Natural killer cell (primary cell): ENCODE measurements at places on chromosomes 6 and 20.

DNA sequence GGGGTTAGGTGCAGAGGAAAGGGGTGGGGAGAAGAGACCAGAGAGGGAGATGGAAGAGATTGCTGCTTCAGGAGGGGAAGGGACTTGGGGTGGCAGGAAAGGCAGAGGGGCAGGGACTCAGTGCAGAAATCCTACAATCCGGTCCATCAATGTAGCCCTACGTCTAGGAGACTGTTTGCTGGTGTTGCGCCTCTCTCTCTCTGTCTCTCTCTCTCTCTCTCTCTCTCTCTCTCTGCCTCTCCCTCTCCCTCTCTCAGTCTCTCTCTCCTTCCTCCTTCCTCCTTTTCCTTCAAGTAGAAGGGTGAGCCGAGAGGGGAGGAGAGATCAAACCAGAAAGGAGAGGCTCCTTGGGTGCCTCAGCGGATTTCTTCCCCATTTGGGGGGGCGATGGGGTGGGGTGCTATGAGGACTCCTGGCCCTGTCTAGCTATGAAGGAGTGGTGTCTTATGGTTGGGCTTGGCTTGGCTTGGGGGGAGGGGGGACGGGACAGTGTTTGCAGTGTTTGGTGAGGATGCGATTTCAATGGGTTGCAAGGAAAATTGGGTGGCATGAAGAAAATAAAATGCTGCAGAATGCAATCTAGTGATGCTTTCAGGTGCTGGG, 181.2 kb downstream of the TBXT start:
- H3K4me1 ChIP-seq = no peaks in the 10 kb centered on the region
- H3K27ac ChIP-seq = no peak overlapping the region
- no peaks in the 10 kb centered on the region for H3K36me3 ChIP-seq
- H3K27me3 ChIP-seq = peaks cover 6% of the 10 kb centered on the region

GRCh38 chr20:61531553-61532345, 279.7 kb downstream of the CDH4 start:
- H3K4me1 ChIP-seq = no peaks in the 10 kb centered on the region
- no peaks in the 10 kb centered on the region for H3K27me3 ChIP-seq
- no peaks in the 10 kb centered on the region for H3K36me3 ChIP-seq
- DNase-seq = no peak
- no peak overlapping the region for H3K27ac ChIP-seq

- H3K27ac ChIP-seq = no peak overlapping the region
- no peaks in the 10 kb centered on the region for H3K27me3 ChIP-seq
- peaks cover 28% of the 10 kb centered on the region for H3K4me1 ChIP-seq
- H3K4me3 ChIP-seq = no peak overlapping the region
These were observed 23.9 kb downstream of the SERPINB6 start for GRCh38 chr6:2947445-2947844.

GRCh38 chr20:14716351-14716801, 379.0 kb upstream of the FLRT3 start:
- H3K27ac ChIP-seq = no peak overlapping the region
- DNase-seq = no peak
- no peaks in the 10 kb centered on the region for H3K27me3 ChIP-seq
- H3K36me3 ChIP-seq = no peaks in the 10 kb centered on the region
- no peaks in the 10 kb centered on the region for H3K4me1 ChIP-seq

DNA sequence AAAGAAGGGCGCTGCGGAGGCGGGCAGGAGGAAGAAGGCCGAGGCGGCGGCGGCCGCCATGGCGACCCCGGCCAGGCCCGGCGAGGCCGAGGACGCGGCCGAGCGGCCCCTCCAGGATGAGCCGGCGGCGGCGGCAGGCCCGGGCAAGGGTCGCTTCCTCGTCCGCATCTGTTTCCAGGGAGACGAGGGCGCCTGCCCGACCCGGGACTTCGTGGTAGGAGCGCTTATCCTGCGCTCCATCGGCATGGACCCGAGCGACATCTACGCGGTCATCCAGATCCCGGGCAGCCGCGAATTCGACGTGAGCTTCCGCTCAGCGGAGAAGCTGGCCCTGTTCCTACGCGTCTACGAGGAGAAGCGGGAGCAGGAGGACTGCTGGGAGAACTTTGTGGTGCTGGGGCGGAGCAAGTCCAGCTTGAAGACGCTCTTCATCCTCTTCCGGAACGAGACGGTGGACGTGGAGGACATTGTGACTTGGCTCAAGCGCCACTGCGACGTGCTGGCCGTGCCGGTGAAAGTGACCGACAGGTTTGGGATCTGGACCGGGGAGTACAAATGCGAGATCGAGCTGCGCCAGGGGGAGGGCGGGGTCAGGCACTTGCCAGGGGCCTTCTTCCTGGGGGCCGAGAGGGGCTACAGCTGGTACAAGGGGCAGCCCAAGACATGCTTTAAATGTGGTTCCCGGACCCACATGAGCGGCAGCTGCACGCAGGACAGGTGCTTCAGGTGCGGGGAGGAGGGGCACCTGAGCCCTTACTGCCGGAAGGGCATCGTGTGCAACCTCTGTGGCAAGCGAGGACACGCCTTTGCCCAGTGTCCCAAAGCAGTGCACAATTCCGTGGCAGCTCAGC, 780 bp downstream of the ZCCHC3 start:
- peak; percentile 65 for DNase-seq
- no peaks in the 10 kb centered on the region for H3K36me3 ChIP-seq
- H3K4me1 ChIP-seq = peaks cover 27% of the 10 kb centered on the region
- H3K27me3 ChIP-seq = no peaks in the 10 kb centered on the region

DNA sequence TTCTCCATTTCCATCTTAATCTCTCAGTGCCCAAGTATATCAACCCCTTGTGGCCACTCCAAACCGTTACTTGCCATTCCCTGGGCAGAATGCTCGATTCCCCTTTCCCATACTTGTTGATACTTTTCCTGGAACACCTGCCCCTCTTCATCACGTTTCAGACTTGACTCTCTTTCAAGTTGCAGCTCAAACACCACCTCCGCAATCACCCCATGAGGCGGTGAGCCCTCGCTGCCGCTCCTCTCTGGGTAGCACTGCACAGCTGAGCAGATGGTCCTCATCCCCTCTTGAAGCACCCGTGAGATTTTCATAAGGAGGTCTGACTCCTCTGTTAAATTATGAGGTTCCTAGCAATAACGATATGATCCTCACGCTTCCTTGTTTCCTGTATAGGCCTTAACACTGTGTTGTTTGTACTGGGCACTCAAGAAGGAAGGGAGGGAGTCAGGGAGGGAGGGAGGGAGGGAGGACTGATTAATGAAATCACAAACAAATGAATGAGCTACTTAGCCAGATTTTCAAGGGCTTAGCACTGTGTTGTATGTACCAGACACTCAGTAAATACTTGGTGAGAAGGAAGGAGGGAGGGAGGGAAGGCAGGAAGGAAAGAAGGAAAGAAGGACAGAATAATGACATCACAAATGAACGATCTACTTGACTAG, 8.0 kb upstream of the UQCC2 start:
- H3K27me3 ChIP-seq = no peaks in the 10 kb centered on the region
- H3K36me3 ChIP-seq = no peaks in the 10 kb centered on the region
- no peak for DNase-seq
- H3K4me1 ChIP-seq = no peaks in the 10 kb centered on the region

- no peaks in the 10 kb centered on the region for H3K36me3 ChIP-seq
- H3K4me3 ChIP-seq = peak overlapping the region; percentile 19
- DNase-seq = peak; percentile 55
- peaks cover 48% of the 10 kb centered on the region for H3K4me1 ChIP-seq
- H3K27me3 ChIP-seq = no peaks in the 10 kb centered on the region
- no peak overlapping the region for H3K27ac ChIP-seq
These were observed 516.5 kb downstream of the CD83 start for GRCh38 chr6:14634072-14634471.

GRCh38 chr6:116266803-116267202, 12.9 kb downstream of the TSPYL1 start:
- H3K27ac ChIP-seq = no peak overlapping the region
- H3K27me3 ChIP-seq = no peaks in the 10 kb centered on the region
- no peak for DNase-seq
- peaks cover 17% of the 10 kb centered on the region for H3K36me3 ChIP-seq
- H3K4me1 ChIP-seq = no peaks in the 10 kb centered on the region
- H3K4me3 ChIP-seq = no peak overlapping the region

- no peaks in the 10 kb centered on the region for H3K27me3 ChIP-seq
- H3K4me3 ChIP-seq = no peak overlapping the region
- peaks cover 37% of the 10 kb centered on the region for H3K4me1 ChIP-seq
- peak; percentile 48 for DNase-seq
These were observed 53.0 kb downstream of the ADAT2 start for GRCh38 chr6:143397227-143398222.

GRCh38 chr20:42639140-42639539, 550.6 kb downstream of the PTPRT start:
- no peaks in the 10 kb centered on the region for H3K4me1 ChIP-seq
- no peak for DNase-seq
- no peak overlapping the region for H3K4me3 ChIP-seq
- H3K27me3 ChIP-seq = no peaks in the 10 kb centered on the region
- no peaks in the 10 kb centered on the region for H3K36me3 ChIP-seq

DNA sequence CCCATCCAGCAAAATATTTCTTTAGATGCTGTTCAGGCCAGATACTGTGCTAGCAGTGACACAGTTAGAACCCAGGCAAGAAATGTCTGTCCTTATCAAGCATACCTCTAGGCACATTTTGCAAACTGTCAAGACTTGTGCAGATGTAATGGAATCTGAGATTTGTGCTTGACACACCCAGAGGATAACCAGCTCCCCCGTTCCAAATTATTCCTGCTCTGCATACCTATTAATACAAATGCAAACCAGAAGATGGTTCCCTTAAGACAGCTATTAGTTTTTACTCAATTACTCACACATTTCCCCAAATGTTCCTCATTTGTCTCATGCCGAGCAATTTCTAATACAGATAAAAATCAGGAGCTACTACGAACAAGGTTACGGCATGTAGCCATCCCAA, 40.4 kb downstream of the ATXN1 start:
- no peak overlapping the region for H3K27ac ChIP-seq
- DNase-seq = no peak
- no peaks in the 10 kb centered on the region for H3K4me1 ChIP-seq
- H3K4me3 ChIP-seq = no peak overlapping the region

DNA sequence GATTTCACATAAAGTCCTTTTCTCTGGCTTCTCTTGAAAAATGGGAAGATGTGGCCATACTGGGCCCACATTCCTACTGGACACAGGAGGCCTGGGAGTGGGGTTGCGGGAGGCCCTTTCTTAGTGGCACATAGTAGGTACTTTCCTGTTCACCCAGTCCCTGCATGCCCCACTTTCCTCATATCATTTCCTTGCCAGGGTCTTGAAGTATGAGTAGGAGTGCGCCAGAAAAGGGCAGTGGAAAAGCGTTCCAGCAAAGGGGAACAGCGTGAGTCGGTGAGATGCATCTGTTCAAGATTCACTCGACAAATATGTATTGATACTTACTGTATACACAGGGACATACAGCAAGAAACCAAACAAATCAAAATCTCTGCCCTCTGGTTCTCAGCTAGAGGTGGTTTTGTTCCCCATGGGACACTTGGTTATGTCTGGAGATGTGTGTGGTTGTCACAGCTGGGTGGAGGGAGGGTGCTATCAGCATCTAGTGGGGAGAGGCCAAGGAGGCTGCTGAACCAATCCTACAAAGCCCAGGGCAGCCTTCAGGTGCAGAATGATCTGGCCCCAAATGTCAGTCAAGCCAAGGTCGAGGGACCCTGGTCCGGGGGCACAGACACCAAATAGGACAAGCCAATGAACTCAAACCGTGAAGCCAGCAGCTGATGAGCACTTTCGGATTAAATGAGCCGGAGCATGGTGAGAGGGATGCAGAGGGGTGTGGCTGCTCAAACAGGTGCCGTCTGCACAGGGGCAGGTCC, 151.4 kb downstream of the CEBPB start:
- H3K27me3 ChIP-seq = peaks cover 30% of the 10 kb centered on the region
- no peaks in the 10 kb centered on the region for H3K36me3 ChIP-seq
- peaks cover 57% of the 10 kb centered on the region for H3K4me1 ChIP-seq
- no peak overlapping the region for H3K4me3 ChIP-seq
- DNase-seq = no peak

- H3K4me3 ChIP-seq = no peak overlapping the region
- H3K36me3 ChIP-seq = no peaks in the 10 kb centered on the region
- no peak for DNase-seq
- peaks cover 2% of the 10 kb centered on the region for H3K27me3 ChIP-seq
- H3K27ac ChIP-seq = no peak overlapping the region
- peaks cover 9% of the 10 kb centered on the region for H3K4me1 ChIP-seq
These were observed 82.7 kb downstream of the DLL1 start for GRCh38 chr6:170208182-170208601.
